ENCODE measurements at places on chromosomes 1 and 21.

- no peak for DNase-seq
Observed at GRCh38 chr1:219120624-219121544, 52.8 kb upstream of the LYPLAL1 start.

GRCh38 chr1:66925558-66925910, 744 bp downstream of the MIER1 start:
- no peak for DNase-seq

DNA sequence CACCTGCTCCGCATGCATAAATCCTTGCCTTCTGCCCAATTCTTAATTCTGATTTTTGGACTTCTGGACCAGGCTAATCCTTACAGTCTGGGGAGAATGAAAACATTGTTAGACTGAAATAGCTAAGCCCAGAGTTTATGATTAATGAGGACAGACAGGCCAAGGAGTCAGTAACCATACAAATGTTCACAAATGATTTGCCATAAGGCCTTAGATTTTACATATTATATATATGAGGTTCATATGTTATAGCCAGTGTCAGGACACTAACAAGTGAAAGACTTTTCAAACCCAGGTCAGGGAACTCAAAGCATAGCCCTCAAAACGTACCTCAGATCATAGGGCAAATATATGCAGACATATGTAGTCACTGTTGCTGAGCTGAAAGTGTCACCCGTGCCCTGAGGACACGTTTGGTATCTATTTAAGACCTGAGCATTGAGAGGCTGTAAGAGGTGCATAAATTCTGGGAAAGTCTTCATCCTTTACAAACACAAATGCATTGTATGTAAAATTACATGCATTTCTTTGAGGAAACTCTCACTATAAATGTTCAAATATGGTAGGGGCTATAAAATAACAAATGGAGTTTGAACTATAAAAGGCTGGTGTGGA, 45.3 kb upstream of the FBXO28 start:
- DNase-seq = no peak

DNA sequence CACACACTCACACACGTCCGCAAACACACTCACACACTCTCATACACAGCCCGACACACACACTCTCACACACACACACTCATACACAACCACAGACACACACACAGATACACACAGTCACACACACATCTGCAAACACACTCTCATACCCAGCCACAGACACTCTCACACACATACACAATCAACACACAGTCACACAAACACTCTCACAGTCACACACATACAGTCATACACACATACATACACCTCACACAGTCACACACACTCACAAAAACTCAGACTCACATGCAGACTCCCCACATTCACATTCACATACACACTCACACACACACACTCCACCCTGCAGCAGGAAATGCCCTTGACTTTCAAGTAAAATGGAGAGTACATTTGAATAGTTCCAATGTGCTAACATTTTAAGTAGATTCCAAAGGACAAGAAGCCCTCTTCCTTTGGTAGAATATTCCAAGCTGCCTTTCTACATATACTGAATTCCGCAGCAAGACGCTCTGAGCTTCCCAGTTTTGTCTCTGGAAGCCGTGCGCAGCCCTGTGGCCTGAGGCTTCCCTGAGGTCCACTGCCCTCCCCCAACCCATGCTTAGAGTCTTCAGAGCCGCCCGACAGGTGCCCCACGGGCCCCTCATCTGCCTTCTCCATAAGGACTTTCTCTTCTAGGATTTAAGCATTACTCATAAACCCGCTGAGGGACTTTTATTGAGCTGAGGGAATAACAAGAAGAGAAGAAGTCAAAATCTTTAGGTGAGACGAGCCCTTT, 9.7 kb downstream of the BATF3 start:
- DNase-seq = no peak

- DNase-seq = no peak
Observed at GRCh38 chr1:107246775-107247345, 106.0 kb downstream of the NTNG1 start.

Measured in anterior cingulate cortex (tissue), 58 donors.